ENCODE measurements at places on chromosomes 16 and 17.

DNA sequence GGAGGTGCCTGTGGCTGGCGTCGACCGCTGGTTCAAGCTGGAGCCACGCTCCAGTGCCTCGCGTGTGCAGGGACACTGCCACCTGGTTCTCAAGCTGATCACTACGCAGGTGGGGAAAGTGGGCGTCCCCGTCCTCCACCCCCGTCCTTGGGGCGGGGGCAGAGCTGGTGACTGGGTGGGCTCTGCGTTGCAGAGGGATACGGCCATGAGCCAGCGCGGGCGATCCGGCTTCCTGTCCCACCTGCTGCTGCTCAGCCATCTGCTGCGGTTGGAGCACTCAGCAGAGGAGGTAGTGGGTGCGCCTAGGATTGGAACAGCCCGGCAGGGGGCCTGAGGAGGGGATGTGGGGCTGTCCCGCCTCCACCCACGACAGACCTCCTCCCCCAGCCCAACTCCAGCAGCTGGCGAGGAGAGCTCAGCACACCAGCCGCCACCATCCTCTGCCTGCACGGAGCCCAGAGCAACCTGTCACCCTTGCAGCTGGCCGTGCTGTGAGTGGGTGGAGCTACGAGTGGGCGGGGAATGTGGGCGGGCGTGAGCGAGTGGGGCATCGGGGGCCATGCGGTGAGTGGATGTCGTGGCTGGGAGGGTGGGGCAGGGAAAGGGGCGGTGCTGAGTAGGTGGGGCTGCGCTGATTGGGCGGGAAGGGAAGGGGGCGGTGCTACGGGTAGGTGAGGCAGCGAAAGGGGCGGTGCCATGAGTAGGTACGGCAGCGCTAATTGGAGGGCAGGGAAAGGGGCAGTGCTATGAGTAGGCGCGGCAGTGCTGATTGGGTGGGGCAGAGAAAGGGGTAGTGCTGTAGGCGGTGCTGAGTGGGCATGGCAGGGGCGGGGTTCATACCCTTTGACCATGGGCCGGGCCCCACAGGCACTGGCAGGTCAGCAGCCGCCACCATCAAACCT lies 8.9 kb downstream of the TSR3 start:
- DNase-seq, result peak; percentile 78

DNA sequence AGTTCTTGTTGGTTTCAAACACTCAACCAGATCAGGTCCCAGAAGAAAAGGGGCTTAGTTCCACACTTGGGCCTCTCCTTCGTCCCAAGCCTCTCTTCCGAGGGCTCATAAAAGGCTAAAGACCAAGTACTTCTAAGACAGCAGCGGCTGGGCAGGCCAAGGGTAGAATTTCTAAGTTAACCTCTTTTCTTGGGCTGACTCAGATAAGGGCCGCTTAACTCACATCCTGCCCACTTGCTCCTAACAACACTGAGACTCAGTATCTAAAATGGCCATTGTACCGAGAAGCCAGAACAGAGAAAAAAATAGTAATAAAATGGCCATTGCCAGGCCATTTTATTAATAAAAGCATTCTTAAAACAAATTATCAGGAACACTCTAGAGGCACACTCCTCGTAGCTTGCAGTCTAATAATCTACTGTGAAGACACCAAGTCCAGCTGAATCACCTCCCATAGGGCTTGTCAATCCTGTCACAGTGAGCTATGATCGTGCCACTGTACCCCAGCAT lies 42.1 kb downstream of the RANBP10 start:
- DNase-seq, result no peak

DNA sequence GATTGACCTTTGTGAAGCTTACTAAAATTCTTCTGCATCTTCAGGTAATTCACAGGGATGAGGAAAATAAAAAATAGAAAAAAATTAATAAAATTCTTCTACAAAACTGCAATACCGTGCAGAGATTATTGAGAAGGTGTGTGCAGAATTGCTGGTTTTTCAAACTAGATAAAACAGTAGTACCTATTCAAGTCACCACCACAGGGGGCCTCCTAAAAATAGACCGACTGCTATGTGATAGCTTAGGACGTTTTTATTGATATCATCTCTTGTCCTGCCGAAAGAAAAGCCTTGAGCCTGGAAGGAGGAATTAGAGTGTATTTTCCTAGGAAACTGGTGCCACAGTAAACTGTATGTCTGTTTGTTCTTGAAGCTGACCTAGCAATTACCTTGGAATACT lies 325.9 kb downstream of the ZFHX3 start:
- no peak for DNase-seq

DNA sequence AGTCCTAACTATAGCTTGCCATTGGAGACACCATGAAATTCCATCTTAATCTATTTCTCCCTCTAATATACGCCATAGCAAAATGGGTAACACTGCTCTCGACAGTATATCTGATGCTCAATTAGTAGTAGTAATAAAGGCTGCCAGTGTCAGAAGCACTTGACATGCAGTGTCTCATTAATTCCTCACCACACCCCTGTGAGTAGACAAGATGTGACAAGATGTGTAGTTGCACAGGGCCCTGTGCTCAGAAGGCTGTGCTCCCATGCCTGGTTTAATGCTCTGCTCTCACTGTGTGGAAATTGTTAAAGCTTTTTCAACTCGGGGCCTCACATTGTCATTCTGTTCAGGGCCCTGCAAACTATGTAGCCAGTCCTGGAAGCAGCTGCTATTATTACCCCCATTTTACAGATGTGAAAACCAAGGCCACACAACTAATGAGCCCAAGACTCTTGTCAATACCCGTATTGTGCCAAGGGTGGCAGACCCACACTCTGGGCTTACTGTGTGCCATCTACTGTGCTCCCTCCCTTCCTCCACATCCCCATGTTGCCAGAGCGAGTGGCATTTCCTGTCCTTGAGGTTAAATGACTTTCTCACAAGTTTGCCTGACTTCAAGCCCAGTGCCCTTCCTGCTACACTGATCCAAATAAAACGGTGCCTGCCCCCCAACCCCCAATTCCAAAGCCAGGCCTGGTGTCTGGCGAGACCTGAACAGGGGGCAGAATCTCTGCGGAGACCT lies 287.3 kb upstream of the CCL2 start:
- DNase-seq, result no peak

- DNase-seq, result no peak
Observed at GRCh38 chr17:15406081-15406480, 61.3 kb downstream of the CDRT4 start.

- DNase-seq, result peak; percentile 14
Observed at GRCh38 chr17:79944821-79945391, 90.8 kb downstream of the TBC1D16 start.

DNA sequence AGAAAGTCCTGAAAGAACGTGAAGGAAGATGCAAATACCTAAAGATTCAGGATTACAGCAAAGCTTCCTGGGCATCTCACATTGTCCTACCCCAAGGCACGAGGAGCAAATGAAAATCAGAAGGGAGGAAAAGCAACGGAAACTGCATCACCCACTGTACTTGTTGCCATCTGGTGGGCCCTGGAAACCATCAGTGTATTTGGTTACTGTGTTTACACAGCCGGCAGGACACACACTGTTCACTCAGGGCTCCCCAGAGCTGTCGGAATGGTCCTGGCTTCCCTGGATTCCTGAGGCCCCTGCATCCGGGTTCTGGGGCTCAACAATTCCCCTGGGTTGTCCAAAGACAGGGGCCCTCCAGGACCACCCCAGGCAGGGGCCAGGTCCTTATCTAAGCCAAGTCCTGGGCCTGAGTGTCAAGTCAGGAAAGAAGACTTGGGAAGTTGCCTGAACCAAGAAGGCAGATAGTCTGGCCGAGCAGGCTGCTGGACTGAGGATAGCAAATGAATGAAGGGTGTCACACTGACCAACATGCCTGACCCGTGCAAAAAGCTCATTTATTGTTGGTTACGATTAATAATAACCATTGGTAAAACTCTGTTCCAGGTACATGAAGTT lies 52.8 kb downstream of the SOX9 start:
- DNase-seq, result no peak

Data from omental fat pad (tissue), 4 donors.